ENCODE measurements at places on chromosomes 7 and 10. TPM values are rescaled to one million over a fixed set of nuclear protein-coding genes. Genes with fewer than 3 reads are reported as not detected.

DNA sequence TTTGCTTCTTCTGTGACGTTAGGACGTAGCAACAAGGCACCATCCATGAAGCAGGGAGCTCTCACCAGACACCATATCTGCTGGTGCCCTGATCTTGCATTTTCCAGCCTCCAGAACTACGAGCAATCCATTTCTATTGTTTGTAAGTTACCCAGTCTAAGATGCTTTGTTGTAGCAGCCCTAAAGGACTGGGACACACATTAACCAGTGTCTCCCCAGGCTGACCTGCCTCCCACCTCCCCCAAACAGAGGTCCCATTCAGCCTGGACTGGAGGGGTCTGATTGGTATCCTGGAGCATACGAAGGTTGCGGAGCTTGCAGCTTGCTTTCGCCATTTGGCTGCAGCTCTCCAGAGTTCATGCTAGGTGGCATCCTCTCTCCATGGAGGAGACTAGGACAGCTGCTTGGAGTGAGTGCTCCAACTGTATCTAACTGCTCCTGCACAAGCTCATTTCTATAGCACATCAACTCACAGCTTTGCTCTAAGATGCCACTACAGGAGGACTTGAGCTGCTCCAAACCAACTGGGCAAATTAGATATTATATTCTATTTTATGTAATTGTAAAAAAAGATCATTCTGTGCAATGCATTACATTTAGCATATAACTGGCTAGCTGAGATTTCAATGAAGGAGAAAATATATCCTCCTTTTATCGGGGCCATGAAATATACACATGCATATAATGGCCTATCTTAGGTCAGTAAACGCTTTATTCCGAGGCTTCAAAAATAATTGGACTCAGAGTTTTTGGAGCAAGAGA is 8.0 kb upstream of the GRK5 start:
- peak; percentile 88 for DNase-seq

GRCh38 chr10:51363415-51363814 is 289.1 kb downstream of the PRKG1 start:
- DNase-seq = no peak

The SPDYE5 gene
- total RNA-seq = not detected

DNA sequence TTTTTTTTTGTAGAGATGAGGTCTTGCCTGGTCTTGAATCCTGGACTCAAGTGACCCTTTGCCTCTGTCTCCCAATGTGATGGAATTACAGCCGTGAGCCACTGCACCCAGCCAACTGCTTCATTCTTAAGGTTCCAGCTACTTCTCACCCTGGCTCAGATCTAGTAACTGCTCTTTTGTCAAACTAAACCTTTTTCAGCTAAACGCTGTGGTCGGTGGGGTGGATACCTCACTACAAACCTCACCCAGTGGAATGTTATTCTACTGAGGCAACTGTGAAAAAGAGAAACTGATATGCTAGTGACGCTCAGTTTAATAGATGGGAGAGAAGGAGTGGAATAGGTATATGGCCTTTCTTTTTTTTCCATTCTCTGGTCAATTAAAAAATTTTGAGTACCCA is 1.7 kb upstream of the MRLN start:
- no peak for DNase-seq

DNA sequence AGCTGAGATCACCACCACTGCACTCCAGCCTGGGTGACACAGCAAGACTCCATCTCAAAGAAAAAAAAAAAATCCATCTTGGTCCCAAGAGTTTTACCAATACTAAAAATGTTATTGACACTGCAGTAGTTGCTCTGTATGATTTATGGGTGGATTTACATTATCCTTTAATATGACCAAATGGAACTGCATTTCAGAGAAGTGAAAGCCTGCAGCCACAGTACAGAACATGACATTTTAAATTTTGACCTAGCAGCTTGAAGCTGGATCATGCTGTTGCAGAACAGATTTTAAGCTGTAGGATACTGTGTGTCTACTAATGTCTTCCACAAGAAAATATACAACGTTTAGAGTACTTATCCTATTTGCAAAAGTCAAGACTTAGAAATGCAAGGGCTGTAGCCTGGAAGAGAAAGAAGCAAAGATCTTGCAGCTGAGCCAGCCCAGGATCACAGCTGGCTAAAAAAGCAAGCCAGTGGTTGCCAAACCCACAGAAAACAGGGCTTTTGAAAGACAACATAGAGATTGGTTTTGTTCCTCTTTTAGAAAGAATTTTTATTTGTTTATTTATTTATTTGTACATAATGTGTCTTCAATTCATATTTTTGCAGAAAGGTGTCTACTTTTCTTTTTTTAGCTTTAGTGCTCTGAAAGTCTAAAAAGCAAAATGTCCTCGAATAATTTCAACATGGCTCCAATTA is 55.2 kb upstream of the WNT16 start:
- DNase-seq = no peak

The LHPP gene
- 8.1 TPM for total RNA-seq

- DNase-seq = peak; percentile 60
Measured at GRCh38 chr10:102113956-102114857, 6.0 kb downstream of the LDB1 start.

GRCh38 chr10:68333440-68334431 is 1.0 kb upstream of the PBLD start:
- DNase-seq = no peak

The ZFYVE27 gene
- total RNA-seq = 38.5 TPM

DNA sequence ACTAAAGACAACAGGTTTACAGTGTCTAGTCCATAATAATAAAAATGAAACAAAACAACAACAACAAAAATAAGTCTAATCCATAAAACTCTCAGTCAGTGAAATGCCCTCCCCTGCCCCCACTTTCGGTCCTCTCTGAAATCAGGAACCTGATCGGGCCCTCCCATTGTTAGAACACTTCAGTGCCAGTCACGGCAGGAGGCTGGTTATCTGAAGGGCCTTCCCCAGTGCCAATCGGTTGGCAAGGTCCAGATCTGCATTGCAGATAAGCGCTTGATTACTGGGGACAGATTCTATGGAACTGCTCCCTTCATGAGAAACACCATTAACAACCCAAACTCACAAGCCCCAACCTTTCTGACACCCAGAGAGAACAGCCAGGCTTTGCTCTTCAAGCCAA is 72.2 kb upstream of the EEPD1 start:
- DNase-seq = no peak

DNA sequence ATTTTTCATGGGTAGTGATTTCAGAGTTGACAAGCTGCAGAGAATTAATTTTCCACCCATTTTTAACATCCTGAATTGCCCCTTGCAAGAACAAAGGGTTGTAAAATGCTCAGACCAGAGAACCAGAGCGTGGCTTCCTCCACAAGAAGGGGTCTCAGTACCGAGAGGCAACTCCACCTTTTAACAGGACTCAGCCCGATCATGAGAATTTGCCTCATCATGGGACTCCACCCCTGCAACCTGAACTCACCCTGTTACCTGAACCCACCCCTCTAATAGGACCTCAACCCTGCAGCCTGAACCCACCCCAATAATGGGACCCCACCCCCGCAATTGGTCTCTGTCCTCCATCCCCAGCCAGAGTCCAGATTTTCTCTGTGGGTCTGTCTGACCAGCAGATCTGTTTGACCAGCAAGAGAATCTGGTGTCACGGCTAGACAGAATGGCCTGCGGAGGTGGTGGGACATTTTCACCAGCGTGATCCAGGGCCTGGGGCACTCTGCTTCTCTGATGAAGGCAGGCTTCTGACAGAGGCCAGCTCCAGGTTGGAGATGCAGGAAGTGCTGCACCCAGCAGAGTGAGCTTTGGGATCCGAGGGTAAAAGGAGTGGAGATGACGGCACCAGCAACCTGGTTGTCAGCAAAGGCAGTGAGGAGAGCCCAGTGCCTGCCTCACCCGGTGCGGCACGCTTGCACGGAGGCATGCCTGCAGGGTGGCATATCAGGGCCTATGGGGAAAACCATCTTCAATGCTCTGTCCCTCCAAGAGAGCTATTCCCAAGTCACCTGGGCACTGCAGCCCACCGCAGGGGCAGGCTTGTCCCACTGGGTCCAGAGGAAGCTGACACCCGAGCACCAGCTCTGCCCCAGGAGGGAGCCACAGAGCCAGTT is 136.6 kb downstream of the TCERG1L start:
- no peak for DNase-seq

DNA sequence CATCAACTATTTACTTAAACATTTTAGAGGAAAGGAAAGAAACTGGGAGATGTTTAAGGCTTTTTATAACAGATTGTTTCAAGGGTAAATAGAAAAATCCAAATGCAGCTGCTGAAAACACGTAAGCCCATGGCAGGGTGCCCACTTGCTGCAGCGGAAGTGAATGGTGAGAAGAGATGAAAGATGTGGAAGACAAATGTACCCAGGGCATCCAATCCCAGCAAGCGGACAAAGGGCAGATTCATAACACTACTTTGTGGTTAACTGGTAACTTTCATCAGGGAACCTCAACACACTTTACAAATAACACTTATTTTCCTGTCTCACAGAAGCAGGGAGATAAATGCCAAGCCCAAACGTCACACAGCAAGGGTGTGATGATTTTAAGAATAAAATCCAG is 358.4 kb downstream of the KCNMA1 start:
- DNase-seq = no peak

The CASP7 gene
- 4.8 TPM for total RNA-seq

The SLC16A9 gene
- total RNA-seq = 19.9 TPM

The LANCL2 gene
- 48.2 TPM for total RNA-seq

GRCh38 chr10:107230887-107231286 is 66.4 kb upstream of the SORCS1 start:
- no peak for DNase-seq

DNA sequence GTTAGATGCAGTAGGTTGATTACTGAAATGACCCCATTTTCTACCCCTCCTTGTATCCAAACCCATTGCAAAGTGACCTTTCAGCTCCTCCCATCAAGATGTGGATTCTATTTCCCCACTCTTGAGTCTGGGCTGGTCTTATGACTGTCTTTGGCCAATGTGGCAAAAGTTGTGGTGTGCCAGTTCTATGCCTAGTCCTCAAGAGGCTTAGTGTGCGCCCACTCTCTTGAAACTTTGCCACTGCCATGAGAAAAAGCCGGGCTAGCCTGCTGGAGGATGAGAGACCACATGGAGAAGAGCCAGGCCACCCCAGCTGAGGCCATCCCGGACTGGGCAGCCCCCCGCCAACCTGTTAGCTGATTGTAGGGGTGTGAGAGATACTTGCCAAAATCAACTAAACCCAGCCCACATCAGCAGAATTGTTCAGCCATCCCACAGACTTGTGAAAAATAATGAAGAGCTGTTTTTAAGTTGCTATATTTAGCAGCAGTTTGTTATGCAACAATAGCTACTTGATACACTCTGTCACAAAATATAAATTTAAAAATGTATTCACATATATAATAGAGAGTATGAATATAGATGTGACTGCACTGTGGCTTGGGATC is 131.0 kb upstream of the PALS2 start:
- DNase-seq = no peak

The DKK1 gene
- 2.0 TPM for total RNA-seq

The DPYSL4 gene
- total RNA-seq = 44.5 TPM

The CPN1 gene
- total RNA-seq = not detected
